Osteocyte (in vitro differentiated cells): ENCODE measurements at places on chromosomes 5 and 9. TPM values are rescaled to one million over a fixed set of nuclear protein-coding genes. Genes with fewer than 3 reads are reported as not detected.

DNA sequence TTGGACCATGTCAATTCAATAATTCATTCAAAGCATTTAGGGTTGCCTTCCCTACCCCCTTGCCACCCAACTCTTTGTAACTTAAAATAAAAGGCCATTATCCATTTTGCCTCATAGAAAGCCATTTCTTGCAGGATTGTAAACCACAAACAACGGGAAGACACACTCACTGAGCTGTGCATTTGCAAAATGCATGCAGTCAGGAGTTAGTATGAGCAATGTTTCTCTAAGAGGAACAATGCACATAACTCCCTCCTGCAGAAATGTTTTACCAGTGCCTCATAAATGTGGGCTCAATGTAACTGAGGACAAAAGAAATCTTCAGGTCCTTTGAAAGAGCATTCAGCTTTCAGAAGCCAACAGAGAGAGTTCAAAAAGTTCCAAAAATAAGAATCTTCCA is 98.5 kb upstream of the ABCA1 start:
- no peak overlapping the region for H3K4me3 ChIP-seq
- H3K36me3 ChIP-seq, result no peaks in the 10 kb centered on the region
- no peak overlapping the region for H3K27ac ChIP-seq

GRCh38 chr9:88498880-88499279 is 36.1 kb upstream of the NXNL2 start:
- H3K27ac ChIP-seq, result no peak overlapping the region
- H3K4me3 ChIP-seq, result no peak overlapping the region
- H3K36me3 ChIP-seq, result no peaks in the 10 kb centered on the region
- no peaks in the 10 kb centered on the region for H3K4me1 ChIP-seq
- H3K27me3 ChIP-seq, result no peaks in the 10 kb centered on the region
- DNase-seq, result peak; percentile 19

DNA sequence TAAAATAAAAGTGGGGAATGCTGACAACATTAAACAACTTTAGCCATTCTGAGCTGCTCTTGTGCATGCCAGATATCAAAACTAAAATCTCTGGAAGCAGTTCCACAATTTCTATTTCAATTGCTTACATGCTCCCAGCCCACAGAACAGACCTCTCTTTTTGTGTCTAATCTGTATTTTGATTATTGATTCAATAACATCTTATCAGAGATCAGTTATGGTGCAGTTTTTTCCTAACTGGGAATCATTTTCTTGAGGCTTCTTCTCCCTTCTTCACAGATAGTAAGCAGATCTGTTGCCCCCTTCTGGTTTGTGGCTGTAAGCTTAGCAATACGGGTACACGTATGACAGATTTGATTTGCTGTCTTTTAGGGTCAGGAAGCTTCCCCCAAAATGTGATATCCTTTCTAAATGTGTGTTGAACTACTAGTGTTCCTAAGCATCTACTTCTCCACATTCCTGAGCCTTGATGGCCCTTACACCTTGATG is 39.4 kb downstream of the MRPS27 start:
- no peaks in the 10 kb centered on the region for H3K27me3 ChIP-seq
- H3K4me1 ChIP-seq, result peaks cover 52% of the 10 kb centered on the region
- no peak overlapping the region for H3K4me3 ChIP-seq
- peaks cover 27% of the 10 kb centered on the region for H3K36me3 ChIP-seq
- DNase-seq, result no peak

DNA sequence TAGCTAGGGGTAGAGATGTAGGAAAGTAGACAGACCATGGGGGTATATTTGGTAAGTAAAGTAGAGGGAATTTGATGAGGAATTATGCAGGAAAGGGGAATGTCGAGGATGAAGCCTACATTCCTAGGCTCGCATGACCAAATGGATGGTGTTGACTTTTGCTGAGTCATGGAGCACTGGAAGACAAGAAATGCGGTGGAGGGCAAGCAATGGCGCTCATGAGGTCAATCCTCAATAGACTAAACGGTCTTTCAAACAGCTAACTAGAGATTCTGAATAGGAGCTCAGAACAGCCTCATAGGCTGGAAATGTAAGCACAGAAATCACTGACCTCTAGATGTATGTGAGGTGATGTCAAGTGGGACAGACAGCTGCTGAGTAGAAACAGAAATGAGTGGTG is 50.7 kb upstream of the FST start:
- peak overlapping the region; percentile 50 for H3K27ac ChIP-seq
- H3K4me3 ChIP-seq, result no peak overlapping the region
- H3K27me3 ChIP-seq, result no peaks in the 10 kb centered on the region
- H3K36me3 ChIP-seq, result no peaks in the 10 kb centered on the region

GRCh38 chr5:80238778-80239679 is 16.8 kb downstream of the SERINC5 start:
- no peak for DNase-seq
- peak overlapping the region; percentile 52 for H3K27ac ChIP-seq
- H3K36me3 ChIP-seq, result peaks cover 16% of the 10 kb centered on the region
- H3K27me3 ChIP-seq, result no peaks in the 10 kb centered on the region
- H3K4me1 ChIP-seq, result peaks cover 28% of the 10 kb centered on the region
- no peak overlapping the region for H3K4me3 ChIP-seq

DNA sequence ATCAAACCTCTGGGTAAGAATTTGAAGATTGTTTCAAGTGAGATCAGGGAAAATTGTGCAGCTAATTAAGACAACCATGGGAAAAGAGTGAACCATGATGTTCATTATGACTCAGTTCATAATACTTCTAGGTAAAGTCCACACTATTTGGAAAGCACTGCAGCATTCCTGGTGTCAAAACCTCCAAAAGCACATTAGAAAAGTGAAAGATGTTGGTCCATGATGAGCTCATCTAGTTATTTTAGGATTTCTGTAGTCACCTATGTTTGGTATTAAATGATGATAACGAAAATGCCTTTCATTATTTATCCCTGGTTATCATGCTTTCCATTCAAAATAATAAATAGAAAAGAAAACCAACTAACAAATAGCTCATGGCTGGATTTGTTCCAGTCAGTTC is 49.1 kb downstream of the PTCD2 start:
- H3K4me3 ChIP-seq, result no peak overlapping the region
- peaks cover 19% of the 10 kb centered on the region for H3K4me1 ChIP-seq
- no peaks in the 10 kb centered on the region for H3K36me3 ChIP-seq
- no peak for DNase-seq

GRCh38 chr9:88184976-88185375 is 46.7 kb upstream of the SPATA31C2 start:
- no peaks in the 10 kb centered on the region for H3K36me3 ChIP-seq
- H3K27ac ChIP-seq, result no peak overlapping the region
- H3K4me1 ChIP-seq, result peaks cover 41% of the 10 kb centered on the region
- DNase-seq, result no peak

DNA sequence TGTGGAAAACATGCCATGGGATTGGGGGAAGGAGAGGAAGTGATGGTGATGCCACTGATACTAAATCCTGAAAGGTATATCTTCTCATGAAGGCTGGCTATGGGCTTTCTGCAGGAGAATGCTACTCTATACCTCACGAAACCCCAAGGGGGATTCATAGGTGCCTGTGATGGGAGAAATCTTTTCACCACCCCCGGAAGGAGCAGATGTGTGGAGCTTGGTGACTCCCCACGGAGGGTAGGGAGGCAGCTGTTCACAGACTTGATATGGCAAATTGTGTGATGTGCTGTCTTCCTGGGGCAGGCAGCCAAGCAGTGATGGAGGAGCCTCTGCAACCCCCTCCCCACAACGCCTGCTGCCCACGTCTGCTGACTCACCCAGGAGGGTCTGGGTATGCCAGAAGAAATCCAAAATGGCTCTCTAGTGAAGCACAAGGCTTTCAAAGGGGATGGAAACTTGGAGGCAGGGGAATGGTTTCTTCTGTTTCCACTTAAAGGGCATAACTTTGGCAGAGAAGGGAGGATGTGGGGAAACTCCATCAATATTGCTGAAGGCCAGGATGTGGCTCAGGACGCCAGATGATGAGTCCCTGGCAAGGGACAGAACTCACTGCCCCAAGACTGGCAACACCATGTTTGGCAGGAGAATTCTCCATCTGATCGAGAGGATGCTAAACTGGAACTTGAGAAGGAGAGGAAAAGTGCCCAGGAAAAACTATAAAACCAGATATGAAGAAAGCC is 188.3 kb downstream of the GABBR2 start:
- no peaks in the 10 kb centered on the region for H3K4me1 ChIP-seq
- no peak overlapping the region for H3K4me3 ChIP-seq
- DNase-seq, result no peak
- H3K36me3 ChIP-seq, result no peaks in the 10 kb centered on the region

- H3K4me1 ChIP-seq, result peaks cover 11% of the 10 kb centered on the region
- peaks cover 3% of the 10 kb centered on the region for H3K27me3 ChIP-seq
- no peak for DNase-seq
- H3K4me3 ChIP-seq, result no peak overlapping the region
Observed at GRCh38 chr5:82365744-82366228, 87.6 kb upstream of the RPS23 start.

- H3K27me3 ChIP-seq, result no peaks in the 10 kb centered on the region
- no peaks in the 10 kb centered on the region for H3K36me3 ChIP-seq
- H3K4me1 ChIP-seq, result peaks cover 38% of the 10 kb centered on the region
- DNase-seq, result no peak
- peak overlapping the region; percentile 81 for H3K27ac ChIP-seq
Observed at GRCh38 chr9:128244091-128244836, 31.5 kb downstream of the GOLGA2 start.

- H3K4me1 ChIP-seq, result peaks cover 90% of the 10 kb centered on the region
- no peak for DNase-seq
- no peaks in the 10 kb centered on the region for H3K27me3 ChIP-seq
- no peak overlapping the region for H3K27ac ChIP-seq
- peaks cover 5% of the 10 kb centered on the region for H3K36me3 ChIP-seq
Observed at GRCh38 chr5:132462333-132462732, 28.2 kb downstream of the IRF1 start.

- H3K27ac ChIP-seq, result no peak overlapping the region
- peaks cover 5% of the 10 kb centered on the region for H3K27me3 ChIP-seq
- no peak for DNase-seq
- H3K36me3 ChIP-seq, result no peaks in the 10 kb centered on the region
- H3K4me1 ChIP-seq, result no peaks in the 10 kb centered on the region
Observed at GRCh38 chr5:114419067-114419388, 57.2 kb downstream of the KCNN2 start.

- no peaks in the 10 kb centered on the region for H3K36me3 ChIP-seq
- H3K4me3 ChIP-seq, result no peak overlapping the region
- H3K4me1 ChIP-seq, result no peaks in the 10 kb centered on the region
- peaks cover 26% of the 10 kb centered on the region for H3K27me3 ChIP-seq
- no peak overlapping the region for H3K27ac ChIP-seq
Observed at GRCh38 chr9:21626493-21626892, 144.4 kb upstream of the IFNE start.

DNA sequence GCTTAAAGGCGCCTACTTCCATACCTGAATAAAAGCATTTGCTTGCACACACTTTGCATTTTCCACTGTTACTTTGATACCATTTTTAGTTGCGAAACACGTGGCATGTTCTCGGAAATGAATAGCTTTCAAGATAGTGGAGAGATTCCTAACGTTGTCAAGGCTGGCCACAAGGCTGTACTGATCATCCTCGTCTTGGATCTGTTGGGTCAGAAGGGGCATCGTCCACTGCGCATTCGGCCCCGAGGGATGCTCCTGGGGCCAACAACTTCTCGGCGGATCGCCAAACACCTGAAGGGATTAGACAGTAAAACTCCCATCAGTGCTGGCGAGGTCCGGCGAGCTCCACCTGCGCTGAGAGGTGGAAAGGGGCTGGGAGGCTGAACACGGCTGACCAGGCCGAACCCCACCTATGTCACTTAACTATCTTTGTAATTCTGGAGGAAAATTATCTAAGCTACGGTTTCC is 599 bp downstream of the RAD1 start:
- no peak overlapping the region for H3K27ac ChIP-seq
- H3K36me3 ChIP-seq, result peaks cover 19% of the 10 kb centered on the region
- DNase-seq, result no peak
- H3K4me3 ChIP-seq, result no peak overlapping the region
- peaks cover 32% of the 10 kb centered on the region for H3K4me1 ChIP-seq

GRCh38 chr5:16536246-16536645 is 70.6 kb upstream of the ZNF622 start:
- peaks cover 17% of the 10 kb centered on the region for H3K4me1 ChIP-seq
- no peak for DNase-seq
- no peaks in the 10 kb centered on the region for H3K36me3 ChIP-seq
- H3K27me3 ChIP-seq, result peaks cover 8% of the 10 kb centered on the region

DNA sequence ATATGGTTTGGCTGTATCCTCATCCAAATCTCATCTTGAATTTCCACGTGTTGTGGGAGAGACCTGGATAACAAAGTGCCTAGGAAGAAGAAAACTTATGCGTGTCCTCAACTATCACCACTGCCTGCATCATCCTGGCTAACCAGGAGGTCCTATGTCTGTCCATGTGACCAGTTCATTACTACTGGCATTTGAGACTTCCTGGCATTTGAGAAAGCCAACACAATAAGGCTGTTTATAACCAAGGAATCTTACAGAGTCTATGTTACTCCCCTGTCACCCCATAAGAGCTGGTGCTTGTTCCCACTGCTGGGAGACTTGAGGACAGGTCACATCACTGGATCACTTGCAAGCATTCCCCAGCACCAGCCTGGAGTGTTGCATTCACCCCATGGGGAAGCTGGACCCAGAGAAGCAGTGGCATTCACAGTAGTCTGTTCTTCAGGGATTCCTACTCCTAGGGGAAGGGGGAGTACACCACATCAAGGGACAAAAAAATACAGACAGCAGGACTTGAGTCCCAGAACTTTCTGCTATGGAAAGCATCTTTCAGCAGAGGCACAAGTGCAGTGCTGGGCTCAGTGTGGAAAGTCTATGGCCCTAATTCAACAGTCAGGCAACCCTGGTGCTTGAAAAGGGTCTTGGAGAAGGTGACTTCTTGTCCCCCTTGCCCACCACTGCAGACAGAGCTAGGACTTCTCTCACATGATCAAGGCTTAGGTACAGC is 717.1 kb downstream of the SEMA5A start:
- H3K27me3 ChIP-seq, result no peaks in the 10 kb centered on the region
- H3K4me3 ChIP-seq, result peak overlapping the region; percentile 59
- no peak for DNase-seq
- peaks cover 9% of the 10 kb centered on the region for H3K36me3 ChIP-seq
- H3K4me1 ChIP-seq, result peaks cover 57% of the 10 kb centered on the region
- peak overlapping the region; percentile 81 for H3K27ac ChIP-seq

DNA sequence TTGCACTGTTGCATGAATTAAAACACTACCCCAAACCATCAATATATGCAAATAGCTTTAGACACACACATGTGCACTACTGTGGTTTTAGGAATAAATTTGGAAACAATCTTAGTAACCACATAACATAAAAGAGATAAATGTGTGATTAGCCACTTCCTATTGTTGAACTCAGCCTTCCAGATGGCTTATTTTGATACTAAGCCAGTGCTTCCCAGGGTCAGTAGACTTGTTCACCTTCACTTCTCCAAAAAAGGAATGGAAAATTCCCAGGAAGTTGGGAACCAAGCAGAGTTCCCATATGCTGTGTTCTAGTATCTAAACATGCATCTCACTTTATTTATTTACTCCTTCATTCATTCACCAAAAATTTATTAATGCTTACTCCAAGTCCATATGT is 47.8 kb downstream of the SVEP1 start:
- no peaks in the 10 kb centered on the region for H3K27me3 ChIP-seq
- no peak for DNase-seq
- no peak overlapping the region for H3K4me3 ChIP-seq
- peaks cover 16% of the 10 kb centered on the region for H3K4me1 ChIP-seq
- H3K27ac ChIP-seq, result no peak overlapping the region

- H3K4me1 ChIP-seq, result no peaks in the 10 kb centered on the region
- no peak overlapping the region for H3K4me3 ChIP-seq
Observed at GRCh38 chr5:110063640-110064602, 374.2 kb downstream of the MAN2A1 start.

ANKHD1 gene
- total RNA-seq, result 80.8 and 82.3 TPM in 2 replicates

ANXA1 gene
- total RNA-seq, result 193 and 237 TPM in 2 replicates

ARAP3 gene
- 1.3 and 2.0 TPM in 2 replicates for total RNA-seq

DDX46 gene
- 46.1 and 55.3 TPM in 2 replicates for total RNA-seq

GPX3 gene
- total RNA-seq, result 1.1 and 1.3 TPM in 2 replicates

FGF10 gene
- total RNA-seq, result not detected in 2 replicates

PRR7 gene
- 2.8 and 4.4 TPM in 2 replicates for total RNA-seq

ANGPTL2 gene
- 34.8 and 40.0 TPM in 2 replicates for total RNA-seq

CANX gene
- total RNA-seq, result 809 and 868 TPM in 2 replicates

SLC34A1 gene
- not detected in 2 replicates for total RNA-seq

PCDHGB1 gene
- 1.4 and 1.8 TPM in 2 replicates for total RNA-seq

ABO gene
- not detected in 2 replicates for total RNA-seq

CDK5RAP2 gene
- total RNA-seq, result 42.0 and 48.7 TPM in 2 replicates
